ENCODE measurements at places on chromosomes 6 and 20. TPM values are rescaled to one million over a fixed set of nuclear protein-coding genes. Genes with fewer than 3 reads are reported as not detected.

DNA sequence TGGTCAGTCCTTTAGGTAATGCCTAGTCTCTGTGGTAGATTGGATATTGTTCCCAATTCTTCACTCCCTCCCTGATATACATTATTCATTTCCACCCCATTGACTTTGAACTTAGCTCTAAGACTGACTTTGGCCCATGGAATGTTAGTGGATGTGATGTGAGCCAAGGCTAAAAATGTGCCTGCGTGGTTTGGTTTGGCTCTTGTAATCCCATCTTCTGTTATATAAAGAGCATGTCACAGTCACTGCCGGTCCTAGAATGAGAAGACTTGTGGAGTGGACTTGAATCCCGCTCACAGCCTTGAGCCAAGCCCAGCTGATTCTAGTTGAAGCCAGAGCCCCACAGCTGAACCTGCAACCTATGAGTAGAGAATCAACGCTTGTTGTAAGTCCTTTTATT lies 23.6 kb upstream of the DNAAF9 start:
- no peak overlapping the region for H3K4me3 ChIP-seq
- no peaks in the 10 kb centered on the region for H3K27me3 ChIP-seq
- DNase-seq, result no peak
- no peaks in the 10 kb centered on the region for H3K4me1 ChIP-seq

DNA sequence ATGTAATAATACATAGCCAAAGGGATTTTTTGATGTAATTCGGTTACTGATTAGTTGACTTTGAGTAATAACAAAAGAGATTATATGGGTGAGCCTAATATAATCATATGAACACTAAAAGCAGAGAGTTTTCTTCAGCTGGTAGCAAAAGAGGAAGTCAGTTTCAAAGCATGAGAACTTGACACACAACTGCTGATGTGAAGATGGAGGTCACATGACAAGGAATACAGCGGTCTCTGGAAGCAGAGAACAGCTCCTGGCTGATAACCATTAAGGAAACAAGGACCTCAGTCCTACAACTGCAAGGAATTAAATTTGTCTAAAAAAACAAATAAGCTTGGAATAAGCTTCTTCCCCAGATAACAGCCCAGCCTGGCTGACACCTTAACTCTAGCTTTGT lies 154.5 kb upstream of the PRND start:
- H3K27me3 ChIP-seq, result no peaks in the 10 kb centered on the region
- no peak overlapping the region for H3K4me3 ChIP-seq
- no peak overlapping the region for H3K27ac ChIP-seq

GRCh38 chr6:90139272-90139817 lies 157.3 kb downstream of the BACH2 start:
- no peaks in the 10 kb centered on the region for H3K36me3 ChIP-seq
- no peak overlapping the region for H3K27ac ChIP-seq
- H3K27me3 ChIP-seq, result no peaks in the 10 kb centered on the region
- no peak overlapping the region for H3K4me3 ChIP-seq
- peaks cover 27% of the 10 kb centered on the region for H3K4me1 ChIP-seq

DNA sequence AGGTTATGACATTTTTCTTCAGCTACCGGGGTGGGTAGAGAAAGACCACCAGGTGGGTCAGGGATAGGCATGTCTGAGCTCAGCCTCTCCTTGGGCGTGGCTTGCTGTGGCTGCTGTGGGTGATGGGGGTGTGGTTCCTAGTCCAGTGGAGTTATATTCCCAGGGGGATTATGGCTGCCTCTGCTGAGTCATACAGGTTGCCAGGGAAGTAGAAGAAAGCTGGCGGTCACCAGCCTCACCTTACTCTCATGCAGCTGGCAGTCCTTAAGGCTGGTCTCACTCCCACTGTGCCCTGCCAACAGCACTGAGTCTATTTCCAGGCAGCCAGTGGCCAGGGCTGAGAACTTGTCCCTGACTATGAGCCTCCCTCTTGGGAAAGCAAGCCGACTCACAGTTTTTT lies 130.0 kb downstream of the SCP2D1 start:
- peak; percentile 20 for DNase-seq
- H3K4me1 ChIP-seq, result no peaks in the 10 kb centered on the region
- no peaks in the 10 kb centered on the region for H3K36me3 ChIP-seq
- no peak overlapping the region for H3K4me3 ChIP-seq
- no peak overlapping the region for H3K27ac ChIP-seq
- H3K27me3 ChIP-seq, result no peaks in the 10 kb centered on the region

DNA sequence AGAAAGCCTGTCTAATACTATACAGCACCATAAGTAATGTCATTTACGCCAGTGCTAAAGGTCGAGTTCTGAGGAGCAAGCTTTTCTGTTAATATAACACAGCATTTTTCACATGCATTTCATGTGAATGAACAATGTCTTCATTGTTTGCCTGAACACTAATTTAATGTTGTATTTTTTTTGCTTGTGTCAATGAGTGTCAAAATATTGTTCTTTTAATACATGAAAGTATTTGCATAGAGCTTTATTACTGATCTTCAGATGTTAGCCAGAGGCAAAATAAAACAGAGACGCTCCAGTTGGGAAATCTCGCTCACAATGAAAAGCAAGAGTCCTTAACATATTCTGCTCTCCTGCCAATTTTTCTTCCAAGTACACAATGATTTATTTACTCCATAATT lies 151.8 kb downstream of the FOXC1 start:
- no peak overlapping the region for H3K27ac ChIP-seq
- no peaks in the 10 kb centered on the region for H3K27me3 ChIP-seq

DNA sequence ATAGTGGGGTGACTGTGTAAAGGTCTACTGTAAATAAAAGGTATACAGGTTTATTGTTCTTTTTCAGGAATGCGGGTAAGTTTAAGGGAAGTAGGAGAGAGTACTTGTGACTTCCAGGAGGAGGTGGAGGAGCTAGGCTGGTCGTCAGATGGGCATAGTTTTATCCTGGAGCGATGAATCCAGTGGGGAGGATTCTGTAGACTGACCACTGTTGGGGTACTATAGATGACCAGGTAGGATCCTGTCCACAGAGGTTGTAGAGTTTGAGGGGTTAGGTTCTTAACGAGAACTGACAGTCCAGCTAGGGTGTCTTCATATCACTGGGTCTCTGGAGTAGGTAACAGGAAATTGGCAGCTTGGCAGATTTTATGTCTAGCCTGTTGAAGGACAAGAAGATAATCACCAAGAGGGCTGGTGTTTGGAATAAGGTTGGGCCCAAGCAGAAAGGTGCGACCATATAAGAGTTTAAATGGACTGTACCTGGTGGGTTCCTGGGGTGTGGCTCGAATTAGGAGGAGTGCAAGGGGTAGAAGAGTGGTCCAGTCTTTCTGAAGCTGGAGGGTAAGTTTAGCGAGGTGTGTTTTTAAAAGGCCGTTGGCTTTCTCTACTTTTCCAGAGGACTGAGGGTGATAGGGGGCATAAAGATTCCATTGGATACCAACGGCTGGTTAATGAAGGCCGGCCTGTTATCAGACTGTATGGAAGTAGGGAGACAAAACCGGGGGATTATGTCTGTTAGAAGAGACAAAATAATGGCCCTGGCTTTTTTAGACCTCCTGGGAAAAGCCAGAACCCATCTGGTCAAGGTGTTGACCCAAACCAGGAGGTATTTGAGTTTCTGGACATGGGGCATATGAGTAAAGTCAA lies 751.3 kb upstream of the ADGRB3 start:
- no peaks in the 10 kb centered on the region for H3K4me1 ChIP-seq
- DNase-seq, result no peak
- no peaks in the 10 kb centered on the region for H3K36me3 ChIP-seq

BTN3A1 gene
- total RNA-seq, result 2.5 TPM

- no peak for DNase-seq
- H3K36me3 ChIP-seq, result no peaks in the 10 kb centered on the region
- H3K4me1 ChIP-seq, result peaks cover 26% of the 10 kb centered on the region
- no peaks in the 10 kb centered on the region for H3K27me3 ChIP-seq
- no peak overlapping the region for H3K4me3 ChIP-seq
Measured at GRCh38 chr6:42698217-42698616, 24.2 kb downstream of the PRPH2 start.

DNA sequence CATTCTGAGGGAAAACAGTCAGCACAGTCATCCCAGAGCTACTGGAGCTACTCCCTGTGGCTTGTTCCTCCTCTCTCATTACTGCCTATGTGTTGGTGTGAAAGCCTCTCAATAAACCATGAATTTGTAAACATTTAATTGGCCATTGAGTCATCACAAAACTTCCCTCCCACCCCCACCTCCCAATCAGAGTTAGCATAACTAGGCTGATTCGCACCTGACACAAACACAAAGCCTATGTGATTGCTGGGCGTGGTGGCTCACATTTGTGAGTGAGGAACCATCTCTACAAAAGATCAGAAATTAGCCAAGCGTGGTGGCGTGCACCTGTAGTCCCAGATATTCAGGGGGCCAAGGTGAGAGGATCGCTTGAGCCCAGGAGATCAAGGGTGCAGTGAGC lies 17.1 kb upstream of the SNTA1 start:
- DNase-seq, result no peak
- no peaks in the 10 kb centered on the region for H3K27me3 ChIP-seq
- no peak overlapping the region for H3K4me3 ChIP-seq

DNA sequence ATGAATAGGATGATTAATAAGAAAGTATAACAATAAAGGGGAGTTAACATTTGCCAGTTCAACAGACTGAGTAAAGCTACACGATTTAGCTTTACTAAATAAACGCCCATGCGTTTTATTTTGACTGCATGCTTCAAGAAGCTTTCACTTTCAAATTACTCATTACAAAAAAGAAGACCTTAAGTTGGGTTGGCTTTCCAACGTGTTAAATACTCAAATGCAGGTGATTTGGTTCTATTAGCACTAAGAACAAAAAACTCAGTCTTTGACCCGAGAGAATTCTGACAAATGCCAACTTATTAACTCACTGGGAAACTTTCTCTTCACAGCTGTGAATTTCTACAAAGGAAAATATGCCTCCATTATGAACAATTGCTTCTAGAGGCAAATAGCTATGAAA lies 24.8 kb downstream of the RNF146 start:
- H3K27ac ChIP-seq, result peak overlapping the region; percentile 45
- peaks cover 35% of the 10 kb centered on the region for H3K4me1 ChIP-seq
- H3K36me3 ChIP-seq, result no peaks in the 10 kb centered on the region
- H3K27me3 ChIP-seq, result no peaks in the 10 kb centered on the region
- H3K4me3 ChIP-seq, result no peak overlapping the region

GRCh38 chr6:2661651-2662050 lies 89.1 kb downstream of the MYLK4 start:
- H3K4me3 ChIP-seq, result no peak overlapping the region
- H3K4me1 ChIP-seq, result peaks cover 15% of the 10 kb centered on the region
- H3K27me3 ChIP-seq, result no peaks in the 10 kb centered on the region
- H3K36me3 ChIP-seq, result no peaks in the 10 kb centered on the region
- no peak for DNase-seq
